NCI-H446 treated with DMSO at 0.1 percent for 48 hours (cell line): ENCODE measurements at places on chromosomes 5 and 9.

- no peak for DNase-seq
Measured at GRCh38 chr5:66807743-66808142, 211.6 kb downstream of the MAST4 start.

DNA sequence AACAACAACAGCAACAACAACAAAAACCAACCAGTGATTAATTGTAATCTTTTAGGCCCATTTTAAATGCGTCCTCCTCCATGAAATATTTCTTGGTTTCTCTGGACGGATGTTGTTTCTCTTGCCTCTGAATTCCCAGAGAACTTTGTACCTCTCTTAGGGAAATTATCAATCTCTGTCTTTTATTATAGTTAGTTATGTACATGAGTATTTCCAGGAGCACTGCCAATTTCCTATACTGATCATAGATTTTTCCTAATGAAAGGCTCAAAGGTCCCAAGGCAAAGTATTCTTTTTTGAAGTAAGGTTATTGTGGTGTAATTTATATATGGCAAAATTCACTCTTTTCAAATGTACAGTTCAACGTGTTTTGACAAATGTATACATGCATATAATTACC, 20.4 kb upstream of the PALM2AKAP2 start:
- DNase-seq, result no peak

DNA sequence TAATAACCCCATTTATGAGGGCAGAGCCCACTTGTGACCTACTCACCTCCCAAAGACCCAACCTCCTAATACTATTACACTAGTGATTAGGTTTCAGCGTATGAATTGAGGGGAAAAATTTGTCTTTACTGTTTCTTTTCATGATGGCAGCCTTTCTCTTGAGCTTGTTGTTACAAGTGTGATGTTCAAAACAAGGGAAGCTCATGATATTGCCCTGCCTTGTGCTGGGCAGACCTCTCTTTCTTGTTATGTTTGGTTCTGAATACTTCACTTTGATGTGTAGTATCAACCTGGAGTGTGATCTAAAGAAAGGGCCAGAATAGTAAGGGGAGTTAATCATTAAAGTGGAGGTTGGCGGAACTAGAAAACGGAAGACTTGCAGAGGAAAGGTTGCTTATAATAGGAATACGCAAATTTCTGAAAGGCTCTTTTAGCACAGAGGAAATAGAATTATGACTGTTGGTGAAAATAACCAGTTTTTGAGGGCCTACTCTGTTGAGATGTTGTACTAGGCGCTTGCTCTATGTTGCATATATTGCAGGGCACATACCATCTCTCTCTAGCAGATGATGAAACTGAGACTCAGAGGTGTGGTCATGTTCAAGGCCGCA, 68.2 kb downstream of the MELK start:
- no peak for DNase-seq

DNA sequence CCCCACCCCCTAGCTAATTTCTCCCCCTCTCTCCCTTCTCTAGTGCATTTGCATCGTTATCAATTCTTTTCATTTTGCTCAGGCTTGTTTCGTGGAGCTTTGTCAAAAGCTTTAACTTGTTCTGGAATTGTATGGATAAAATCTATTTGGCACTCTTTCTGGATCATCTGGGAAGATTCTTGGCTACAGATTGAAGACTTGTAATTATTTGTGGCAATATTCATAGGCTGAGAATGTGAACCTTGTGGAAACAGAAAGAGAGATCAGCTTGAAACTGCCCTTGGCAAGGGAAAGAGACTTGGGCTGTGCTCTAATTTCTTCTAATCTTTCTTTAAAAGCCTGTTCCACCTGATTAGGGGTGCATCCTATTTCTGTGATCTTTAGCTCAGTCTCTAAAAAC, 340.6 kb upstream of the DAB2 start:
- DNase-seq, result no peak

- DNase-seq, result no peak
Measured at GRCh38 chr9:128161215-128161902, 1.3 kb downstream of the BBLN start.

DNA sequence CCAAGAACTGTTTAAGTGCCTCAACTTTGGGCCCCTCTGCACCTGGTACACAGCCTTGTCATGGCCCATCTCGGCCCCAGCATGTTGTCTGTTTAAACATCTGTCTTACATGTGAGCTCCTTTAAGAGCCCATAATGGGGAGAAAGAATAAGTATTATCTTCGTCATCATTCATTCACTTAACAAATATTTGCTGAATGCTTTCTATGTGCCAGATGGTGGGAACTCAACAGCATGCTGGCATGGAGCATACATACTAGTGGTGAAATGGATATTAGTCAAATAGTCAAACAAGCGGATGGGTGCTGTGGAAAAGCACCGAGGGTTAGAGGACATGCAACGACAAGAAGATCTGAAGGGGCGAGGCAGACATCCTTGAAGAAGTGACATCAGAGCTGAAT, 54.5 kb downstream of the GABBR2 start:
- peak; percentile 74 for DNase-seq

DNA sequence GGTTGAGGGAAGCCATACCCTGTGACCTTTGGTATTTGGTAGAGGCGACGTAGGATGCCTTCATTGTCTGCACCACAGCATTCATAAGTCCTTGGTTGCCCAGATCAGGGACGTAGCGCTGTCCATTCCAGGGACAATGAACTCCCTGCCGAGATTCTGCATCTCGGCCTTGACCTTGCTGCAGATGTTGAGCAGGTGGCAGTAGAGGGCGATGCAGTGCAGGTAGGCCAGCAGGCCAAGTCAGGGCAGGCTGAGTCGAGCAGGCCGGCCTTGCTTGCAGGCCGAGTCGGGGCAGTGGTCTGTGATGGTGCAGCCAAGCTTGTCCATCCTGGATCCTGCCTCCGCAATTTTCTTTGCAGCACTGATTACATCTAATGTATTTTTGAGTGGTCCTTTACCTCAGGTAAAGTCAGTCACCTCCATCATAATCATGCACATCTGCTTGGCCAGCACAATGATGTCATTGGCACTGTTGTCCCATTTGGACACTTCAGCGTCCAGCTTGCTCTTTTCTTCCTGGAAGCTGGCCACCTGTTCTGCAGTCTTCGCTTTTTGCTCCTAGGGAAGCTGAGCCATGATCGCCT, 93.4 kb upstream of the CCDC112 start:
- no peak for DNase-seq
